NCI-H1930 (cell line): ENCODE measurements at places on chromosomes 3 and 15.

DNA sequence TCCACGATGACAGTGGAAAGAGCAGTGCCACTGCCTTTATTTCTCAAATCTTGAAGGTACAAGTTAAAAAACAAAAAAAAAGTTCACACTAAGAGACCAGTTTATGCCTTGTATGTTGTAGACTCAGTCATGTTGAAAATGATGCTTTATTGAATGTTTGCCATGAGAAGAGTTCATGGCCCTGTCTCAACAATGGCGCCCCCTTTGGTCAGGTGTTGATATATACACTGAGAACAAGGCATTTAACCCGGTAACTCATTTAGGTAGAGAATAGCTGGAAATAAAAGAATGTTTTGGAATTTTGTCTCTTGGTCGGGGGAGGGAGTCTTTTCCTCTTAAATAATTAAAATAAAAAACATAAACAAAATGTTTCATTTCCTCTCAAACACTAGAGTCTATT is 145.6 kb upstream of the SLC2A2 start:
- DNase-seq = no peak

DNA sequence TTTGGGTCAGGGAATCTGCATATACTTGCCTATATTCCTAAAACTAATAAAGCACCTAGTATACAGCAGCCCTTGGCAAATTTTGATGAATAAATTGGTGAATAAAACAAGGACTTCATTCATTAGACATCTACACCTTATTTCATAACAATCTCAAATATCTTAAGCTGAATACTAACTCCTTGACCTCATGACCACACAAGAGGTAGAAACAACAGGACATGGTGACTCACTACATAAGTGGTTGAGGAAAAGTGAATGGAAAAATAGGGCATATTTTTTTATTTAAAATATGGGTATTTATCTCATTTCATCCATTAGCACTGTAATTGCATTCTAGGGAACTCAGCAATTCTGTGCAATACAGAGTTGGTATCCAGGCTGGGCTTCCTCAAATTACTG is 7.8 kb upstream of the STAC start:
- DNase-seq = no peak

- DNase-seq = no peak
These were observed 357.9 kb downstream of the RORA start for GRCh38 chr15:60871152-60871551.

GRCh38 chr3:193835414-193835813 is 242.4 kb downstream of the OPA1 start:
- DNase-seq = no peak

- no peak for DNase-seq
These were observed 16.5 kb downstream of the PML start for GRCh38 chr15:74010929-74011540.

DNA sequence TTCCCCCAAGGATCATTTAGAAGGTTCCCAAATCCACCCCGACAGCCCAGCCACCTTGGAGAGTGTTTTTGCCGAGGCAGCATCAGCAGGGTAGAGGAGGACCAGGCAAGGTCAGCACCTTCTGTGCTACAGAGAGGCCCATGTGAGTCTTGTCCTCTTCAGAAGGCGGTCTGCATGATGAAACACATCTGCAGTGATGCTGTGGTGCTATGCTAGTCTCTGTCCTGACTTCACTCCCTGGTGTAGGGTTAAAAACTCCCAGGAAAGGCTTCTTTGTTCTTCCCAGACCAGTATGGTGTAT is 87.9 kb downstream of the ITPR1 start:
- DNase-seq = no peak

- no peak for DNase-seq
These were observed 117.7 kb downstream of the GBE1 start for GRCh38 chr3:81643721-81644120.

DNA sequence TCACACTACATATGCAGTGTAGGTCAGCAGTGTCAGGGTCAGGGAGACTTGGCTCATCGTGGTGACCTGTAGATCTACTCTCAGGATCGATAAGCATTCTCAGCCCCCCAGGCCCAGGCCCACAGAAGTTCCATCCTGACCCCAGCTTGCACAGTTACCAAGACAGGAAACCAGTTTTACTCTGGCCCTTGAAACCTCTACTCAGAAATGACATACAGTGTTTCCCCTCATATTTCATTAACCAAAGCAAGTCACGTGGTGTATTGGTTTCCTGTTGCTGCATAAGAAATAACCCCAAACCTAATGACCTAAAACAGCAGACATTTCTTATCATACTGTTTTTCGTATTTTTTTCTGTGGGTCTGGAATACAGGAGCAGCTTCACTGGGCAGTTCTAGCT is 242.2 kb downstream of the SLCO3A1 start:
- DNase-seq = no peak

- no peak for DNase-seq
These were observed 79.8 kb downstream of the PLCH1 start for GRCh38 chr3:155664925-155665695.

DNA sequence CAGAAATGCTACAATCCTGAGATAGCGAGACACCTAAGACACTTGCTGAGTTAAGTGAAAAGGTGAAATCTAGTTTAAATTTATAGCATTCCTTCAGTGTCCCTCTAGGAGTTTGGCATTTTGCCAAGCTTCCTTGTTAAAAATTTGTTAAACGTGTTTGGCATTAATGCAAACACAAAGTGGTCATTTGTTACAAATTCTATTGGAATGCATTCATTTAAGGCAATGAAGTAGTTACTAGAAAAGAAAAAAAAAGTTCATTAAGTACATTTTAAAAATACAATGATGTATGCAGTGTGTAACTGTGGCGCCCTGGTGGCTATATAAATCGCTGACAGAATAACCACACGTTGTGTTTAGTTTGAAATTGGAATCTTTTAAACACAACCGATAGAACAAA is 31.3 kb upstream of the WNT5A start:
- no peak for DNase-seq

GRCh38 chr3:187998611-187999010 is 155.3 kb upstream of the LPP start:
- no peak for DNase-seq

- DNase-seq = no peak
These were observed 170.1 kb downstream of the VPS13C start for GRCh38 chr15:61890106-61890505.

GRCh38 chr3:129553171-129553570 is 10.2 kb downstream of the H1-8 start:
- DNase-seq = no peak

DNA sequence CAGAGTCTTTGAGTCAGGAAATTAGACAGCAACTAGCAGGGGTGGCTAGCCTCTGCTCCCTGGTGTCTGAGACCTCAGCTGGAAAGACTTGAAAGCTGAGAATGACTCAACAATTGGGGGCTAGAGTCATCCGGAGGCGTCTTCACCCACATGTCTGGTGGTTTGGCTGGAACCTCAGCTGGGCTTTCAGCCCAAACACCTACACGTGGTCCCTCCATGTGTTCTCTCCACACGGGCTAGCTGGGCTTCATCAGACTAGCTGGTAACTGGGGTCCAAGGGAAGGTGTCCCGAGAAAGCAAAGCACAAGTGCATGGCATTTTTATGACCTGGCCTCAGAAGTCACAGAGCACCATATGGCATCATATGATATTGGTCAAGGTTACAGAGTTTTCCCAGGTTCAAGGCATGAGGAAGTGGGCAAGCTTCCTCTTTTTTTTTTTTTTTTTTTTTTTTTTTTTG is 19.9 kb upstream of the ABHD2 start:
- no peak for DNase-seq

DNA sequence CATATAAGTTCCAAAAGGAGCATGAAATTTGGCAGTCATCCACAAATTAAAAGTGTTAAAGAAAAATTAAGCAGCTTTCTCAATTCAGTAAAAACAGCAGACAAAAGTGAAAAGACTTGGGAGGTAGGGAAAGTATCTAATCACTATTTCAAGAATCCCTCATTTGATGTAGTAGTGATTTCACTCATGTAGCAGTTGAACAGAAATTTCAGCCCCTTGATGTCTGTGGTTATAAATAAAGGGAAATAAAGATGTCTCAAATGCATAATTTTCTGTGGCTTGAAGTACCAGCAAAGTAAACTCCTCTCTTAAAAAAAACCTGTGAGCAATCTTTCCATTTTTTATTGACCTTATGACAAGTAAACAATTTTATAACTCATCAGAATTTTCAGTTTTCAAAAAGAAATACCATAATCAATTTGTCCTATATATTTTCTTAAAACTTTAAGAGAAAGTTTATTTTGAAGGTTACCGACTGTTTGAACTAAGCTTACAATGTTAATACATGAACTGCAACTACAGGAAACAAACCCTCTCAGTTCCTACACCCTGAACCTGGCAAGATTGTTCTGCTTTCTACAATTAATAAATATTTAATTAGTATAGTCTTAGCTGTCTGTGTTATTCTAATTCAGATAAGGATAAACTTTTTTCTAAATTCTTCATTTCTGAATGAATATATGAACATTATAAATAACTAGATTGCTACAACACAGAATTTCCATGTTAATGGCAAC is 94.2 kb downstream of the CBLB start:
- no peak for DNase-seq
